ENCODE measurements at places on chromosomes 11 and 22.
A peak's percentile ranks its signal among the peaks of the same experiment; 100 is the strongest.

GRCh38 chr22:45470871-45471270 is 31.8 kb upstream of the FBLN1 start:
- no peak for DNase-seq

GRCh38 chr11:22792497-22792896 is 37.1 kb downstream of the SVIP start:
- DNase-seq: peak; percentile 10

GRCh38 chr11:2584812-2585565 is 114.8 kb downstream of the KCNQ1OT1 start:
- no peak for DNase-seq

GRCh38 chr22:41800348-41801146 is at the start of gene CCDC134:
TSS of gene CCDC134 (plus strand) at chr22:41800679. CDS start at chr22:41808891, 8,212 bp downstream.
- peak; percentile 91 for DNase-seq

GRCh38 chr11:30016588-30017363 is at the start of gene KCNA4:
TSS of gene KCNA4 (minus strand) at chr11:30017030. CDS start at chr11:30012678, 4,352 bp downstream.
- no peak for DNase-seq

All from EL (cell line).